ENCODE measurements at places on chromosomes 7 and 10.

DNA sequence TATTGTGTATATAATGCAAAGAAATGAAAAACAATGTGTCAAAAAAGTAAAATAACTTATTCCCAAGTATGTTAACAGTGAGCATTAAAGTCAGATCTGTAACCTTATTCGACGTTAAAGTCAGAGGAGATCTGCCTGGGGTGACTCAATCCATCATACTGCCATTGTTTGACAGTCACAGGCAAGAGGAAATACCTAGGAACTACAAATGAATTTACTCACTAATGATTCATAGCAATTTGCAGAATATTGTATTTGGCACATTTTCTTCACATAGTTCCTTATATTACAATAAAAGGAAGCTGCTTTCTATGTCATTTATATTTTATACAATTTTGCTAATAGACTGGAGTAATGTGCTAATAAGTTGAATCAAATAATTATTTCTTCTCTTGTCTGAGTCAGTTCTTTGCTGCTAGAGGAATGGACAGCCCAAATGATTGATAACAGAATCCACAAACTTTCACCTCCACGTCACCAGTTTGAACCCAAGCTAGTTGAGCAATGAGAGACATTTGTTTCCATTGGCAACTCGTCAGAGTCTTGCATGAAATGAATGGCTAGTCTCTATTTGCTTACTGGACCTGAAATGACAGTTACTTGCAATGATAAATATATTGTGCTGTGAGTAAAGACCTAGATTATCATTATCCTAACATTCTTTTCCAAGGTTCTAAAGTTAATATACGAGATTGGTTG lies 48.5 kb upstream of the TMEM106B start:
- no peak for DNase-seq

- DNase-seq: peak; percentile 21
Measured at GRCh38 chr7:40105879-40106473, 28.4 kb downstream of the MPLKIP start.

DNA sequence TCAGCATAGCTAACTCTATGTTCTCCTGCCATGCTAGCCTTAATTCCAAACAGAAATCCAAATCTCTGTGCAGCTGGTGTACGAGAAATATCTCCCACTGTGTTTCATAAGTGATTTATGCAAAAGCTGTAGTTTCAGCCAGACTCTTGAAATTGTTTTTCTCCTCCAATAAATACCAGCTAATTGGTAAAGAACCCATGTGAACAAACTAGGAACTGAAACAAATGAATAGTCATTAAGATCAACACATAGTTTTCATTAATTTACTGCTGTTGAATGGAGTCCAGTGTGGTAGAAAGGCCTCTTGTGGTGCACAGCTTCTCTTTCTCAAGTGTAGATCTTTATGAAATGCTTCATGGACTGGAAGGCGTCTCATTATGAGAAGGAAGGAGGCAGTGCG lies 18.4 kb downstream of the PPP1R17 start:
- DNase-seq: no peak

GRCh38 chr7:2687881-2688318 lies at the start of gene AMZ1:
TSS of gene AMZ1 (plus strand) at chr7:2688202. CDS start at chr7:2700452, 12,250 bp downstream.
- DNase-seq: peak; percentile 43

- no peak for DNase-seq
Measured at GRCh38 chr10:3875842-3876235, 90.8 kb upstream of the KLF6 start.

GRCh38 chr7:117639966-117640365 lies 160.1 kb downstream of the CFTR start:
- no peak for DNase-seq

DNA sequence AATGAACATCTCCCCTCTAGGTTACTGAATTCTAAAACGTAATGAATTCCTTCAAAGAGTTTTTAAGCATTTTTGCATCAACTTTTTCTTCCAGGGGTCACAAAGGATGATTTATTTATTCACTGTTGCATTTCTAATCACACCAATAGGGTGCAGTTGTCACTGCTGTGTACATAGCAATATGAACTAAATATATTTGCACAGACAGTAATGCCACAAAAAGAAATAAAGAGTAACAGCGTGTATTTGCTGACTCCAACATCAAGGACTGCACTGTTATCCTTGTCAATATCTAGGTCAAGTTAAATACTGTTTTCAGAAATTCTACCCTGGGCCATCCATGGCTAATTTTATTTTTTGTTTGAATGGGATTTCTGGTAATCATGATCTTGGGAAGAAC lies 138.0 kb downstream of the FRMD4A start:
- no peak for DNase-seq

Measured in suppressor macrophage treated with lipopolysaccharide for 4 hours (primary cell).